ENCODE measurements at places on chromosomes 13 and 19.
A peak's percentile ranks its signal among the peaks of the same experiment; 100 is the strongest.

DNA sequence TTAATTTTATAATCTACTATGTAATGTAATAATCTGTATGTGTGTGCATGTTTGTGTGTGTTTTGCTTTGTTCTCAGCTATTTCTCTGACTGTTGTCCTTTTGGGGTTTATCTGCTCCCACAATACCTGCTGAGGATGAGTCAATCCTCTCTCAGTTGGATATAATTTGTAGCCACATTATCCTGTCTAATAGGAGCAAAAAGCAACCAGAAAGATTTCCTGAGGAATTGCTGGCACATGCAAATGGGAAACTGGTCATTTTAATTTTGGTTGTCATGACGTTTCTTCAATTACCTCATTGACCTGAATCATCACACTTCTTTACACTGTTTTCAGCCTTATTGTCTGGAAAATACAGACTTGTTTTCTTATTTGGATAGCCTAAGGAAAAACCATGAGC, 488.4 kb downstream of the KLF5 start:
- no peak for DNase-seq

DNA sequence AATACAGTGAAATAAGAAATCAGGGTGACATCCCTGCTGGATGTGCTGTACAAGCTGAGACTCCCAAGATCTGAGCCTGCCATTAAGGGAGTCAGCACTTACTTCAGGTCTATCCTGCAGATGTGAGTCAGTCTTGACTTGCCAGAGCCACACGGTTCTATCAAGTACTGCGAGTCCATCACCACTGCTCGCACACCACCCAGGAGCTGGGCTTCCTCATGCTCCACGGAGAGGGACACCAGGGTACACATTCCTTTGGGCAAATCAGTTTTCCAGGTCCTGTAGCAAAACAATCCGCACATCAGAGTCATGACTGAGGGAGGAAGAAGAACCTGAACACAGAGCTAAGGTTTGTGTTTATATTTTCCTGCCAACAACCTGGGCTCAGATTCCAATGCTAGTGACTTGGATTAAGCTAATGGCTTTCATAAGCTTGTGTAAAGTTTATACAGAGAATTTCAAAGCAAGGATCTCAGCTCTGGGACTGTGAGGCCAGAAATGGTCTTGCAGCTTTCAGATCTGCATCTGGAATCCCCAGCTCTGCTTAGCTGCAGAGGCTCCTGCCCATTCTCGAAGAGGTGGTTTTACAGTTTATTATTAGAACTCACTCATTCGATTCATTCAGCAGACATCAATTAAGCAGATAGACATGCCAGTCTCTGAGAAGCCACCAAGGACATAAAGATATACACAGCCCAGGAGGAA, 90.6 kb downstream of the KL start:
- DNase-seq, result no peak

- no peak for DNase-seq
Measured at GRCh38 chr19:19670070-19670551, 1.5 kb downstream of the ZNF101 start.

DNA sequence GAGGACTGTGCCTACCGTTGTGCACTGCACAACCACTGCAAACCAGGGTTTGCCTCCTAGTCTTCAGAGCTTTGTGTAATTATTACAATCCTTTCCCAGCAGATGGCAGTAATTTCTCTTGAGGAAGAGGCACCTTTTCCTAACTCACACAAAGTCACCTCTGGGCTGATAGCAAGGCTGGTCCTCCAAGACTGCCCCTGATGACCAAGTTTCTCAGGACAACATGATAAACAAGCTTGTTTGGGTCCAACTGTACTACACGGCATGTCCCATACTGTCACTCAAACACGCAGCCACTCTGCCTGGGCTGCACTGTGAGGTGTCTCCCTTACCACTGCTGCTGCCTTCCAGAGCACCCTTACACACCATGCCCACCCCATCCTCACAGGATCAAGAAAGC, 39.3 kb downstream of the RFXAP start:
- DNase-seq, result no peak

DNA sequence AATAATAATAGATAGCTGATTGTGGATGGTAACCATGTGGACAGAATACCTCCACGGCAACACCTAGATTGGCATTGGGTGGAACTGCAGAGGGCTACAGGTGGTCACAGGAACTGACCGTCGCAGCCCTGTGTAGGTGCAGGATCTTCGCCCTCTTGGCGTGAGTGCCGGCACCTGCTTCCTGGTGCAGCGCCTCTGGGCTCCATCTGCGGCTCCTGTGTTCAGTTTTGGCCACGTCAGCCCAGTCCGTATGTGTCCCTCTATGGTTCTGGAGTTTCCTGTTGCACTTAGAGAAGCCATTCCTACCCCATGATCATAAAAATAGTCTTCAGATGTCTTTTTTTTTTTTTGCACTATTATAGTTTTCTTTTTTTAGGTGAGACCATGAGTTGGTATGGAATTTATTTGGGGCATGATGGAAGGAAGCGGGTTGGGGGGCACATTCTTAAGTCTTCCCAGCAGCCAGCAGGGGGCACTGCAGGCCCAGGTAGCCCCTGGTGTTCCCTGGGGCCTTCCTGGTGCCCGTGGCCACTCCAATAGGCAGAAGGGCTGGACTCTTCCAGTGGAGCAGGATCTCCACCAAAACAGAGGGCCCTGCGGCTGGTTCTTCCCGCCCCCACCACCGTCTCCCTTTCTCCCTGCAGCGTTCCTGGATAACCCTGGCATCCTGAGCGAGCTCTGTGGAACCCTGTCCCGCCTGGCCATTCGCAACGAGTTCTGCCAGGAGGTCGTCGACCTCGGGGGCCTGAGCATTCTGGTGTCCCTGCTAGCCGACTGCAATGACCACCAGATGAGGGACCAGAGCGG, 10.1 kb upstream of the SLC25A42 start:
- DNase-seq, result peak; percentile 4

- DNase-seq, result no peak
Measured at GRCh38 chr13:110557610-110558305, 3.8 kb downstream of the RAB20 start.

- no peak for DNase-seq
Measured at GRCh38 chr19:29675120-29675649, 9.9 kb downstream of the PLEKHF1 start.

- DNase-seq, result no peak
Measured at GRCh38 chr13:61777271-61777670, 361.6 kb upstream of the PCDH20 start.

GRCh38 chr13:21657538-21657937, 13.3 kb upstream of the FGF9 start:
- DNase-seq, result no peak

- no peak for DNase-seq
Measured at GRCh38 chr19:29842471-29843179, 30.8 kb downstream of the CCNE1 start.

GRCh38 chr19:34856052-34856451, 70.7 kb upstream of the ZNF30 start:
- DNase-seq, result no peak

- DNase-seq, result no peak
Measured at GRCh38 chr13:33696530-33696929, 121.4 kb upstream of the RFC3 start.

DNA sequence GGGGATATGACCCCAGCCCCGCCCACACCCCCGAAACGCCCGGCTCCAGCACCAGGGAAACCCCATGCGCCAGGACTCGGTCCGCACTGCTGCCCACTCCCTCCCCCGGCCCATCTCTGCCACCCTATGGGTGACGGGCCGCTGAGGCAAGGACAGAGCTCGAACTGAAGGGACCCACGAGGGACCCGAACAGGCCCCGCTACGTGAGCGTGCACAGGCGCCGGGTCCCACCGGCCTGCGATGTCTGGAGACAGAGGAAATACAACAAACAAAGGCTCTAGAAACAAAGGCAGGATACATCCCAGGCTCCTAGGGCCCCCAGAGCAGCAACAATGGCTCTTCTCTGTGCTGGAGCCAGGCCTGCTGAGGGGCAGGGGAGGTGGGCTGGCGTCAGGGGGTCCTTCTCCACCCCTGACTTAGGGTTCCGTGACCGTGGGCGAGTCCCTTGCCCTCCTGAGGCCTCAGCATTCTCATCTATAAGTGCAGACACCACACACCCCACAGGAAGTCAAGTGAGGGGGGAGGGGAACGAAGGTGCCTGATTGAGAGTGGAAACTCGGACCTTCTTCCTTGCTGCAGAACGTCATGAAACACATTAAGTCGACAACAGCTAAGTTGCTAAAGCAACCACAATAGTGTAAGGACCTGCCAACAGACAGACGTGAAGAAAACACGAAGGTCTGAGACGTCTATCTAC, 3.1 kb downstream of the ABHD17A start:
- peak; percentile 66 for DNase-seq

DNA sequence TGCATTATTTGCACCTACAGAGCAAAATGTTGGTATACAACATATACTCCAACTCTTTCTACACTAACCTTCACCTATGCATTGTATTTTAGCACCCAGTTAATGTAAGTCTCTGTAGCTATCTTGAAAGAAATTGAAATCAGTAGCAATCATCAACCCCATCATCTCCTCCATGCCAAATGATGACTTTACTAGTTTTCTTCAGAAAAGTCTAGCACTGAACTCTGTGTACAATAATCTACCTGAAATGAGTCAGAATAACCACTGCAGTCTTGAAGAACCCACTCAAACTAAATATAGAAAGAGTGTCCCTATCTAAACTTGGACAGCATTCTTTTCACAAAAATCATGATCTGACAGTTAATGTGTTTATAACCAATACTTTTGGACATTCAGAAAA, 9.8 kb downstream of the IRS2 start:
- DNase-seq, result no peak

- no peak for DNase-seq
Measured at GRCh38 chr19:16797876-16798275, 31.3 kb upstream of the SIN3B start.

DNA sequence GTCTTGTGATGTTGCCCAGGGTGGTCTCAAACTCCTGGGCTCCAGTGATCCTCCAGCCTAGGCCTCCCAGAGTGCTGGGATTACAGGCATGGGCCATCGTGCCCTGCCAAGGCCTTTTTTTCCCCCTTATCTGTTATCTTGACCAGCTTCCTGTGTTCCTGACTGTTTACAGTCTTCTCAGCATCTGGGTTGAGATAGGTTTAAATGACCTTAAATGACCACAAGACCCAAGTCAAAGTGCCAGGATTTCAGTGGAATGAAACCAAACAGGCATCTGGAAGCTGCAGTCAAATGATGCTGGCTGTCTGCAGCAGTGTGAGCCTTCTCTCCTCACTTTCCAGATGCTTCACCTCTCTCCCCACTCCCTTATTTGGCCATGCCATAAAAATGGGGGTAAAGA, 114.2 kb upstream of the CLDN10 start:
- no peak for DNase-seq

- DNase-seq, result no peak
Measured at GRCh38 chr19:15623711-15624318, 8.8 kb downstream of the CYP4F8 start.

DNA sequence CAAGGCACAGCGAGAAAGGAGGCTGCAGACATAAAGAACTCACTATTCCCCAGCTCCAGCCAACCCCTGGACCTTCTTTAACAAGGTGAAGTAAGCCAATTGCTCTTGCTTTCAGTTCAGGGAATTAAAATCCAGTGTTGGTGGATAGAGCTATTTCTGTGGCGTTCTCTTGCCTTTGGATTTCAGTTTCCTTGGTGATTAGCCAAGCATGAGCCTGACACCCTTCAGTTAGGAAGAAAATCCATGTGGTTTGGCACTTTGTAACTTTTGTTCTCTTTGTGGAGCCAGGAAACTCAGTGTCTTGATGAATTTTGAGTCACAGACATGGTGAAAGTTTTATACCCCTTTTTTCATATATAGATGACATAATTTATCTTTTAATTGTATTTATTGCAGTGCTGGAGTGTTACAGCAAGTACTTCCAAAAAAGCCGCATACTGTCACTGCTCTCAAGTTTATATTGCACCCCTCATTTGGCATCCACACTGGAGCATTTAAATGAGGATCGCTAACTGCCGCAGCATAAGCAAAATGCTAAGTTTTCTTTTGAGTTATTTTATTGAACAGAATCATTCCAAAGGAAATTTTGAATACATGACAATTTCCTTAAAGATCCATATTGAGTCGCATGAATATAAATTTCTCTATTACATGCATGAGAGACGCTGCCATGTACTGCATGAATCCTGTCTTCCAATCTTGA, 406.8 kb downstream of the MYO16 start:
- no peak for DNase-seq

DNA sequence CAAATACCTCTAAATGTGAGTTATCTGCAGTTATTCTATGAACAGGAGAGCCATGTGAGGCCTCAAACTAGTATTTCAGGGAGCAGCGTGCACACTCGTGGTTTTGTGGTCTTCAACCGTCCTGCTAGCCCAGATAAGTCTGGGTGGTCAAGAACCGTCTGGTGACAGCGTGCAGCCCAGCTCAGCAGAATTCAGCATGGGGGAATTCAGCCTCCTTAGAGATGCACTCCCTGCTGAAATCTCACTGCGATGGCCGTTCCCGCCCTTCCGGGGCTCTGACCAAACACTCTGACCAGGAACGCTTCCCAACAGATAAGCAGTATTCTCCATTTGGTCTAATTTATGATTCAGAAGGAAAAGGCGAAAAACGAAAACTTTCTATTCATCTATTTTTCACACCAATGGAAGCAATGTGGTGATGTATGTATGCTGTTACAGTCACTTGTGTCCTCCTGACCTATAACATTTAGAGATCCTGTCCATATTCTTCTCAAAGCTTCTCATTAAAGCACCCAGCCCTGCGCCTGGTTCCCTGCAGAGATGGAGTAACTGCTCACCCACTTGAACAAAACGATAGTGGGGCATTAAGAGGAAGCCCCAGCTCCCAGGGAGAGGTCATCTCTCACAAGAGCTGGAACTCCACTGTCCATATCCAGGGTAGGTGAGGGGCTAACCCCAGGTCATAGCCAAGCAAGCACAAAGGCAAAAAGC, 2.9 kb downstream of the ANKRD27 start:
- no peak for DNase-seq

DNA sequence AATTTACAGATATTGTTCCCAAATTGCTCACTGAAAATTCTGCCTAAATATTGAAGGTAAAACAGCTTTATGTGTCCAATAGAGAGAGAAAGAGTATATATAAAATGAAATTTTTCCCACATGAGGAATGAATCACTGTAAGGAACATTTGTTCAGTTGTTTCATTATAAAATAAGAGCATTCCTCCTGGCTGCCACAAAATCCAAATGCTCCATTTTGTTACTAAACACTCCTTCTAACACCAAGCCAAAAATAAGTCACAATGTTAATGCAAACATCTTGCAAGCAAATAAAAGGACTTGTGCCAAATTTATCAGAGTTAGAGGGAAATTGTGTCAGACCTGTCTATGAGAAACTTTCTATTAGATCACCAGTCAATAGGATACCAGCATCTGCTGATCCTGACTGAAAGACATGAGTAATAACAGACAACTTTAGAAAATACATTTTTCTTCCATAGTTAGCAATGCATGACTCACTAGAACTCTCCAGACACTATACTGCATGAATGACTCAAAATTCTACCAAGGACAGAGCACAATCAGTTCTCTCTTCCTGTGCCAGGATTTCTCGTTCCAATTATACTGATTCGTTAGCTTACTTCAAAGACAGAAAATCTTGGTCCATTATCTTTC, 83.5 kb upstream of the FNDC3A start:
- no peak for DNase-seq

Measured in substantia nigra (tissue), 51 donors.